Activated effector memory CD4-positive, alpha-beta T cell treated with anti-CD3 and anti-CD28 coated beads, Interleukin-2, amount 50 U/mL, for 16 hours (primary cell): ENCODE measurements at places on chromosomes 4 and X.

DNA sequence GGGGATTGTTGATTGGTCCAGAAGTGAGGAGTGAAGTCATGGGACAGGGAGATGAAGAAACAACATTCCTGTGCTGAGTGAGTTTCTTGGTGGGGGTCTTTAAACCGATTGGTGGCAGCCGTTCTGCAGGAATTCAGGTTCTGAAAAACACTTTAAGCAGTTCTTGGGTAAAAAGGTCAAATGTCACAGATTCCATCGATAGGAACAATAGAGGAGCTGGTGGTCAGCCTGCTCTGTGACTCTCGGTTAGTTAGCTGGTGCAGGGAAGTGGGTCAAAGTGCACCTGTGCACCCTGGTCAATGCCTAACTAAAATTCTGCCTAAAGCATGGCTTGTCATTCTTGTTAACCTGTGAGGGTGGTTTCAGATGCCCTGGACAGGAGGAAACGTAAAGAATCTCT is 34.6 kb upstream of the MGST2 start:
- no peak for DNase-seq

- no peak for DNase-seq
Measured at GRCh38 chr4:10109995-10110670, 6.5 kb downstream of the WDR1 start.

DNA sequence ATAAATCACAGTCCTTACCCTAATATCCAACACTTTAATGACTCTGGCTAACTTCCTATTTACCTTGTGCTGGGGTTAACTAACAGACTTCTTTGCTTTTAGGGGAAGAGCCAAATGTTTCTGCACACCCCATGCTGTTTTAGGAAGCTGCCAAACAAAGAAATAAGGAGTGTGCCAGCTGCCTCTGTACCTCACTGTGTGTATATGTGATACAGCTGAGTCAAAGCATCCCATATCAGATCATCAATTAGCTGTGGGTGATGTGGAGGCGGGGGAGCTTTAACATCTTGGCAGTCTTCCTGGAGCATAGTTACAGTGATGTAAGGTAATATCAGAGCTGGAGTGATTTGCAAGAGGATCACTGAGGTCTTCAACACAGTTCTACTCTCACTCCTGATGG is 95.4 kb downstream of the COL25A1 start:
- DNase-seq = no peak

DNA sequence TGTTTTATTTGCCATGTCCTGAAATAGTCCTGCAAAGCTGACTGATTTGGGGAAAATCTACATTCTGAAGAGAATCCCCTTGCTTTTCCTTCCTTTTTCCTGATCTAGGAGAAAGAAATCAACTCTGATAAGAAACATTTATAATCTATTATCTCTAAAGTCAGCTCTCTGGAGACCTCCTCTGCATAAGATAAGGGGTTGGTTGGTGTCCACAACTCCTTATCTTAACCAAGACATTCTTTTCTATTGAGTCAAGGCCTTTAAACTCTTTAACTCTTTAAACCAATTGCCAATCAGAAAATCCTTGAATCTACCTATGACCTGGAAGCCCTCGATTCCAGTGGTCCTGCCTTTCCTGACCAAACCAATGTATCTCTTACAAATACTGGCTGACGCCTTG is 373.6 kb upstream of the RASGEF1B start:
- DNase-seq = no peak

- no peak for DNase-seq
Measured at GRCh38 chr4:122665161-122665929, 44.5 kb upstream of the IL21 start.

- DNase-seq = no peak
Measured at GRCh38 chrX:56798339-56798711, 69.3 kb downstream of the NBDY start.

DNA sequence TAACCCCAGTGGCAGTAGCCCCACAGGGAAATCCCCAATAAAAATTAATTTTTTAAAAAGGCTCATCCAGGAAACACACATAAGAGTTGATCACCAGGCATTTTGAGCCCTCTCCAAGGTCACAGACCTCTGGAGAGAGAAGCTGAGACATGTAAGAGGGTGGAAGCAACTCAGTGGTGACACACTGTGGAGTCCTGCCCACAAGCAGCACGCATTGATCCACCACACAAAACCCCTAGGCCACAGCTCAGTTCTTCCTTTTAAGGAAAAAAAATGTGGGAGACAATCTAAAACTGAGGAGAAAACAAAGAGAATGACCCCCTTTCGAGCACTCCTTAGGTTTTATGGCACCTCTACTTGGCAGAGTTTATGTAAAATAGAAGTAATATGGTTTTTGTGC is 71.7 kb upstream of the S100G start:
- no peak for DNase-seq

GRCh38 chr4:174107746-174108354 is 175.6 kb downstream of the FBXO8 start:
- DNase-seq = no peak

DNA sequence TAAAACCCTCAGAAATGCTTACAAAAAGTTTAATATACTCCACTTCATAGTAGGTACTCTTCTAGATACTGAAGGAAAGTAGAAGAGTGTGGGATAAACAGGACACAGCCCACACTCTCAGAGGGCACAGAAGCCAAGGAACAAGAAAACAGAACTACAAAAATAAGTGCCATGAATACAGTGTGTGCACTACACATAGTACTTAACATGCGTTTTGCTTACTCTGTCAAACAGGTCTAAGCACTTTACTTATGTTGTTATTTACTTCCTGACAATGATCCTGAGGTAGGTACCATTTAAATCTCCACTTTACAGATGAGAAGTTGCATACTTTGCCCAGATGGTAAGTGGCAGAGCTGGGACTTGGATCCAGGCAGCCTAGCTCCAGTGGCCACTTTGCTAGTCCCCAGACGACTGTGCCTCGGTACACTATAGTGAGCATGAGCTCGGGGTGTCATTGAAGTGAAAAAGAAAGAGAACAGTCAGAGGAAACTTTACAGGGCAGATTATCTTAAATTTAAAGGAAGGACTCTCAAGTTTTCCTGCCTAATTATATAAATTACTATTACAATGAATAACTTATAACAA is 120.3 kb downstream of the BANK1 start:
- DNase-seq = no peak
